ENCODE measurements at places on chromosomes 5 and 9. TPM values are rescaled to one million over a fixed set of nuclear protein-coding genes. Genes with fewer than 3 reads are reported as not detected.

GRCh38 chr5:100004969-100005368, 530.2 kb upstream of the FAM174A start:
- no peak for DNase-seq

GRCh38 chr5:115209279-115209678, 39.6 kb upstream of the TRIM36 start:
- DNase-seq, result no peak

- no peak for DNase-seq
These were observed 103.9 kb downstream of the LHFPL2 start for GRCh38 chr5:78544561-78545201.

- no peak for DNase-seq
These were observed 105.8 kb downstream of the GDA start for GRCh38 chr9:72254901-72255545.

DNA sequence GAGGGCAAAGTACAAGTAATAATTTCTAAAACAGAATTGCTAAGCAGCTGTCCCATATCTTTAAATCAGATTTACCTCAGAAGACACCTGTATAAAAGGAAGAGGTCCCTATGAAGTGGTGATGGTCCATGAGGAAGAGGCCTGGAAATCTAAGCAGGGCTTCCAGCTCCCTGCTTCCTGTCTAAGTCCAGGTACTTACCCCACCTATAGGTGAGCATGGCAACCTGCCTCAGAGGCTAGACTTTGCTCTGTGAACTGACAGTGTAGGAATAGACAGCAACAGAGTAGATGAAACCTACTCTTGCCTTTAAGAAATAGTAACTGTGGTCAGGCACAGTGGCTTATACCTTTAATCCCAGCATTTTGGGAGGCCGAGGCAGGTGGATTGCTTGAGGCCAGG, 55.8 kb upstream of the ARRDC3 start:
- no peak for DNase-seq

DNA sequence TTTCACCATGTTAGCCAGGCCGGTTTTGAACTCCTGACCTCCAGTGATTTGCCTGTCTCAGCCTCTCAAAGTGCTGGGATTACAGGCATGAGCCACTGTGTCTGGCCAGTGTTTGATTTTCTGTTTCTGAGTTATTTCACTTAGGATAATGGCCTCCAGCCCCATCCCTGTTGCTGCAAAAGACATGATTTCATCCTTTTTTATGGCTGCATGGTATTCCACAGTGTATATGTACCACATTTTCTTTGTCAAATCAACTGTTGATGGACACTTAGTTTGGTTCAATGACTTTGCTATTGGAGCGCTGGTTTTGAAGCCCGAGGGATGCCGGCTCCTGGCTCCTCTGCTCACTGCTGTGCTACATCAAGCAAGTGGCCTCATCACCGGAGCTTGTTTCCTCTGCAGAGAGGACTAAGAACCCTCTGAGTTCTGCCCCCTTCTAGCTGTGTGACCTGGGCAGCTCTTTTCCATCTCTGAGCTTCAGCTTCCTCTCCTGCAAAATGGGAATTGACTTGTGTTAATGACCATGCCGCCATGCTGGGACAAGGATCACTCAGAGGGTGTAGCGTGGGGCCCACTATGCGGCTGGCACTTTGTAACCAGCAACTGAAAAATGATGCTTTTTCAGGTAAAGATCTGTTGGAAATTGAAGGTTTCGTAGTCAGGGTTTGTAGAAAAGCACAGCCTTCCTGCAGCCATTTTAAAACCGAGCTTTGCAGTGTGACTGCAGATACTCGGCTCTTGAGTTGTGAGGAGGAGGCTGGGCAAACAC, 4.6 kb upstream of the NEURL1B start:
- no peak for DNase-seq

GRCh38 chr5:52811067-52811749, 23.5 kb downstream of the ITGA1 start:
- no peak for DNase-seq

- DNase-seq, result no peak
These were observed 933 bp downstream of the NEK6 start for GRCh38 chr9:124258607-124259157.

DNA sequence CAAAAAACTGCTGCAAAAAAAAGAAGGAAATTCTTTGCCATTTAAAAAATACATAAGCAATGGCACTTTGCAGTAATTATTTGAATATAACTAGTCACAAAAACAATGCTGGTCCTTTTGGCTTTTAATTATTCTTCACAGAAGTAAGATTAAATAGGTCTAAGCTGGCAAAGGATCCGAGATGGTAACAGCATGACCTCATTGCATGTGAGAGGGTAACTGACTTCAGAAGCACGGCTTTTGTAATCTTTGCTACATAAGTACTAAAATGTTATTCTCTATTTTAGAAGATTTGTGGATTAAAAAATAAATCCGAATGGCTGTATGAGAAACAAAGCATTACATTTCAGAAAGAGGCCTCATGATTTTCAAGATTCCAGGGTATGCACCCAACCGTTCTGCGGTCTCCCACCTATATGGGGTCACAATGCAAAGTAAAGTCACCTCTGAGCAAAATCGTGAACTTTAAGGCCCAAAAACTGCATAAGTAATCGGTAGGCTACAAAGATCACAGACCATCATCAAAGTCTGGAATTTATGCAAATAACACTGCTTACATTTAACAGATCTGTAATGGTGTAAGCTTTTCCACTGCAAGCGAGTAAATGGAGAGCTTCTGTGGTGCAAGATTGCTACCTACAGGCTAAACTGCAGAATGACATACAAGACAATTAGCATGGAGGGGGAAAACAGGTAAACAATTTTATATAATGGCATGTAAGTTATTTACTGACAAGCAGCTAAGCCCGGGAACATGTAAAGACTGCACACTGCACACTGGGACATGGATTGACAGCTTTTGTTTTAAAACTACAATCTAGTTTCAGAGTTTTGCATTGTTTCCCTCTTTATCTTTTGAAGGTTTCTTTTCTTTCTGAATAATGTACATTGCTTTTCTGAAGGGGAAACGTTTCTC, 231.6 kb downstream of the SLF1 start:
- no peak for DNase-seq

DNA sequence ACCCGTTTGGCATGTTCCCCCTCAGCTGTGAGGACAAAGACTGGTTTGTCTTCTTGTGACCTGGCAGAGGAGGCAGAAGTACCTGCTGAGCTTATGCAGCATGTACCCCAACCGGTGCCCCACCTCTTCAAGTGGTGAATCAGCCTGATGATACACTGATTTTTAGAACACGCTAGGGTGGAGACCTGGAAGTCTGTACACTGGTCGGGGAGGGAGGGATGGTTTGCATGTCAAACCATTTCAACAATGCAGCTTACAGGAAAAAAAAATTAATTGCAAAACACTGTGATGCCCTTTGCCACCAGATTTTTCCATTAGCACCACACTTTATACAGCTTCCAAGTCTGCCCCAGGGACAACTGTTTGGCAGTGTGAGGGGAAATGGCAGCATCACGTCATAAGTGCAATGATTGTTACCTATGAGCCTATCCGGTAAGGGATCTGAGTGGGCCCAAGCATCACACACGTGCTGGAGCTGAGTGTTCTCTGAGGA, 155.1 kb upstream of the DMRT1 start:
- DNase-seq, result peak; percentile 91

- no peak for DNase-seq
These were observed 417.9 kb upstream of the C9orf72 start for GRCh38 chr9:27991221-27991620.

GRCh38 chr9:98412101-98412842, 156.8 kb upstream of the TBC1D2 start:
- DNase-seq, result no peak

DNA sequence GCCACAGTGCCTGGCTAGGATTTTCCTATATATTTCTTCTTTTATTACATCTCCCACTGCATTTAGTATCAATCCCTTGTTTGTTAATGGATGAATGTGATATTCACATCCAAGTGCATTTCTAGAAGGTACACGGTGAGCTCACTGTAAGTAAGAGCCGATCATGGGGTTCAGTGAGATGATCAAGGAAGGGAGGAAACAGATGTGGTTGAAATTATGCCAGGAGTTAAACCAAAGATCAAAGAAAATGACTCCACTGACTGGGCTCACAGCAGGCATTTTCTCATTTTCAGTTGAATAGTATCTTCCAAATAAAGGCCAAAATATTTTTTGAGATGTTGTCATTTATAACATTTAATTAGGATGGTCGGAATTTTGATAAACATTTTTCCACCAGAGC, 97.8 kb downstream of the CFAP90 start:
- no peak for DNase-seq

DNA sequence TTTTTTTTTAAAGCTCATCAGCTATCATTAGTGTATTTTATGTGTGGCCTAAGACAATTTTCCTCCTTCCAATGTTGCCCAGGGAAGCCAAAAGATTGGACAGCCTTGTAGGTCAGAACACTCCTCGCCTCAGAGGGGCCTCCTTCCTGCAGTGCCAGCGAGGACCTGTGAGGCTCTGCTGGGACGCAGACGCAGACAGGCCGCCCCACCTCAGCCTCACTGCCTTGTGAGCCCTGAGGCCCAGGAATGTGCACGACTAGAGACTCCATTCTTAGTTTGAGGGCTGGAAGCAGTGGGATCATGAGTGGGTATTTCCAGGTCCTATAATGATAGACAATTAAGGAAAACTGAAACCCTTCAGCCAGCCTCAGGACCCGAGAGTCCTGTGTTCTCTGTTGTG, 85.4 kb downstream of the PJA2 start:
- peak; percentile 77 for DNase-seq

- no peak for DNase-seq
These were observed 12.1 kb upstream of the BARX1 start for GRCh38 chr9:93967020-93967803.

GRCh38 chr5:81207009-81207408, 26.1 kb upstream of the CKMT2 start:
- no peak for DNase-seq

DNA sequence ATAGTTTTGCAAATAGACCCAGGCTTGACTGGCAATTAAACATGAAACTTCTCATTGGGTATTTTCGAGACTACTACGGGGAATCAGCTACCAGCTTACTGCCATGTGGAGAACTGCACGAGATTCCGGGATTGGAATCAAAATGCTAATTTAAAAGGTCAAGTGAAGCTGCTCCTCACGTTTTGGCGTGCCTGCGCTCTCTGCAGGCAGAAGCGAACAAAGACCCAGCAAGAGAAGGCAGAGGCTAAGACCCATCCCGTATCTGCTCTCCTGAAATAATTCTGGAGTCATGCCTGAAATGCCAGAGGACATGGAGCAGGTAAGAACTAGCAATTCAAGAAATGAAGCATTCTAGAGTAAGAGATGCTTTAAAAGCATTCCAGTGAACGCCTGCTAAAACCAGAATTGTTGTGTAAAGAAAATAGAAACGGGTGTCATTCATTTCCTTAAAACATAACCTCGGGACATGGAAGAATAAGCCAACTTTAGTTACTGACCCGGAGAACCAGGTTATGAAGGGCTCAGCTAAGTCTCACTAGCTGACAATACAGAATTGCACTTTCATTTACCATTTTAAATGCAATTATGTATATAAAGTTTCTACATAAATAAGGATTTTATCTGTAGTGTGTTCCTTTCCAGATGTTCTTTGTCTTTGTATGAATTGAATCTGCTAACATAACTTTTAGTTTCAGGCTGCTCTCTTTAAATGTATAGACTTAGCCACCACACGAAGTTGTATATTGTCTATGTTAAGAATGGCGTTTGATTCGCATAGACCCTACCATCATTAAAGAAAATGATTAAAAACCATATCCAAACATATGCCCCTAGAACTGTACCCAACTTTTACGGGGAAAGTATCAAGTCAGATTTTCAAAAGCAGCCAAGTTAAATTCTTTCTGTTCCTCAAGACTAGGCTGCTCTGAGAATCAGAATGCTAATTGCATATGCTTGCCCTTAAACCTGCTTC, 2.0 kb upstream of the MAT2B start:
- DNase-seq, result peak; percentile 95

- no peak for DNase-seq
These were observed 140.5 kb upstream of the TARS1 start for GRCh38 chr5:33300209-33300742.

DNA sequence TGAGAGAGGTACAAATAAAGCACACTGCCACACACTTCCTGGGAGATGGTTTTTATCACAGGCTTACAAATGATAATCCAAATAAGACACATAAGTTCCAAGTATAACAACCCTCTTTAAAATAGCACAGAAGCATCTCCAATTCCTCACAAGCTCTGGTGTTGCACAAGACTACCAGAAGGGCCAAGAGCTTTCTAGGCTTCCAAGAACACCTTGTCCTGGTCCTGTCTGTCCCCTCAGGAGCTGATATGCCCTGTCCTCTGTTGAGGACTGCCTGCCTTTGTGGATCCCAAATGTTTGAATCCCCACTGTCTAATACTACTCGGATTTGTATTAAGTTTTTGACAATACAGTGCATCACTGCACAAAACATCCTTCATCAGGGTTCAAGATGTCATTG, 110.1 kb downstream of the SPOCK1 start:
- DNase-seq, result no peak

DNA sequence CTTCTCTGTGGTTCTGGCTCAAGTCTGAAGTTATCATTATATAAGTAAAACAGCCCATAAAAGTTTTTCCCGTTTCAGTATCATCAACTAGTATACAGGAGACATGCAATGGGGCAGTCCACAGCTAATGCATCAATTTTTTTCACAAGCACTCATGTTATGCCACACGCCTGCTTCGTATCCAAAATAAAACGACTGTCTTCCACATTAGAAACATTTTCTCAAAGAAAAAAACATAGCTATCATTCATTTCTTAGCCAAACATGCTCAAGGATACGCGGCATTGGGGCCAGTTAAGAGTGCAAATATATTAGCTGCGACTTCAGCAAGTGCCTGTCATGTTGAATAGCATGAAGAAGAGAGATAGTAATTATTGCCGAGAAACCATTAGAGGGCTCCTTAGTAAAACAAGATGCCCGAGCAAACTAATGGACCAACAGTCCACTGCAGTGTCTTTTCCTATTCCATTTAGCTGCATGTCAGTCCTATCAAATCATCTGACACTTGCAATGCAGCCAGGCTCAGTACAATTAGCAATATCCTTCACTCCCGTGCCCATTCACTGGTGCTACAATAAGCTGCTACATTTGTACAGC, 68.5 kb downstream of the BNC2 start:
- DNase-seq, result no peak

- DNase-seq, result no peak
These were observed 80.8 kb downstream of the ASTN2 start for GRCh38 chr9:117334101-117334500.

Gene ITGA2
- 9.5 TPM for total RNA-seq

Gene PPP3R2
- not detected for total RNA-seq

Gene ISL1
- not detected for total RNA-seq

Gene FBXO38
- 46.5 TPM for total RNA-seq

Gene GRM6
- total RNA-seq, result not detected

Gene SMIM27
- total RNA-seq, result 4.8 TPM

Gene NUP214
- total RNA-seq, result 36.2 TPM

Gene TTC39B
- 13.4 TPM for total RNA-seq

Gene ZNF454
- total RNA-seq, result 4.7 TPM

Gene FOXD4L4
- not detected for total RNA-seq

Gene ORM2
- total RNA-seq, result not detected

Gene RASEF
- total RNA-seq, result 0.19 TPM

Data from esophagus muscularis mucosa (tissue), 4 donors.